Osteocyte (in vitro differentiated cells): ENCODE measurements at places on chromosomes 13 and 19. TPM values are rescaled to one million over a fixed set of nuclear protein-coding genes. Genes with fewer than 3 reads are reported as not detected.

- no peak for DNase-seq
- H3K27me3 ChIP-seq: peaks cover 16% of the 10 kb centered on the region
- no peaks in the 10 kb centered on the region for H3K4me1 ChIP-seq
- H3K27ac ChIP-seq: no peak overlapping the region
Measured at GRCh38 chr13:97185291-97185690, 36.8 kb upstream of the MBNL2 start.

The C13orf42 gene
- total RNA-seq: not detected in 2 replicates

The PEAK3 gene
- total RNA-seq: 0.44 and 0.51 TPM in 2 replicates

The CCDC194 gene
- not detected in 2 replicates for total RNA-seq

GRCh38 chr13:95060014-95060519 is 241.2 kb downstream of the ABCC4 start:
- H3K4me1 ChIP-seq: no peaks in the 10 kb centered on the region
- H3K36me3 ChIP-seq: no peaks in the 10 kb centered on the region
- DNase-seq: no peak
- no peak overlapping the region for H3K4me3 ChIP-seq

DNA sequence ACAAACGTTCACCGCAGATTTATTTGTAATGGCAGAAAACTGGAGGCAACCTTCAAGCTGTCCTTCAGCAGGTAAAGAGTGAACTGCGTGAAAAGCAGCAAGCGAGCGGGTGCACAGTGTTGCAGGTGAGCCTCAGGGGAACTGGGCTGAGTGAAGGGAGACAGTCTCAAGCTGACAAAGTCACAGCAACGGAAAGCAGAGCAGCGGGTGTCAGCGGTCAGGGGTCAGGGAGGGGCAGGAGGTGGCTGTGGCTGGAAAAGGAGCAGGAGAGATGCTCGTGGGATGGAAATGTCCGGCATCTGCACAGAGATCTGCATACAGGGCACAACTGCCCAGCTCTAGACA is 8.5 kb upstream of the RASA3 start:
- DNase-seq: no peak
- no peaks in the 10 kb centered on the region for H3K36me3 ChIP-seq
- H3K4me3 ChIP-seq: no peak overlapping the region
- no peak overlapping the region for H3K27ac ChIP-seq

The ZNF681 gene
- total RNA-seq: 1.4 and 2.4 TPM in 2 replicates

DNA sequence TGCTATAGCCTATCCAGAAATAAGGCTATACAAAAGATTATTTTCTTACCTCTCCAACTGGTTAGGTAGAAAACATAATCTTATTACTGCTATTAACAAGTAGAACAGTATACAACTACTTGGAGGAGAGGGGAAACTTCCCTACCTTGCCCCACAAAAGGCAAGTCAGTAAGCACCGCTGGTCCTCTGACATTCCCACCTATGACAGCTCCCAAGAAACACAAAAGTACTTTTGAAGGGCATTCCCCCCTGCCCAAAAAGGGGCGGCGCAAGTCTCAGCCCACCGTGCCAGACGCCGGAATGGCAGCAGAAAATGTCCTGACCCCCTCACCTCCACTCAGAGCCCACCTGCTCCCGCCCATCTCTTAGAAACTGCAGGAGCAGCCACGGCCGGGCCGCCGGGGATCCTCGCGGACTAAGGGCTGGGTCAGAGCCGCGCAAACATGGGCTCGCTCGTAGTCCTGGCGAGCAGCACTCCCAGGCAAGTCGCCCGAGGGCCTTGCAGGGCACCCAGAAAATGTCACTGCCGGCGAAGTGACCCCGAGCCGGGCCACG is 437 bp downstream of the SUCLA2 start:
- peak overlapping the region; percentile 76 for H3K27ac ChIP-seq
- peaks cover 26% of the 10 kb centered on the region for H3K4me1 ChIP-seq
- no peaks in the 10 kb centered on the region for H3K27me3 ChIP-seq

DNA sequence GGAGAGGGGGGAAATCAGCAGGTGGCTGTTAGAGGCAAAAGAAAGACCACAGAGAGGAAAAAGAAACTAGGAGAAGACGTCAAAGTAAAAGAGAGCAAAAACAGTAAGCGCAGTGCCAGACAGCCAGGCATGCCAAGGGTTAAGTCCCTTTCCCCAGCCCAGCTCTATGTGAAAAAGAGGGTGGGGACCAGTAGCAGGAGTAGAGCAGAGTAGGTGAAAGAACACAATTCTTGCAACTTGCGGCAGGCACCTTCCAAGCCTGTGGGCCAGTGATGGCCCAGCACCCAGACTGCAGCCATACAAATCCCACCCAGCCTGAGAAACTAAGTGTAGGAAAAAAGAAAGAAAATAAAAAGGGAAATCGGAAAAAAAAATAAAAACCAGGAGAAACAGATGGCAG is 64.2 kb upstream of the ZNF85 start:
- no peaks in the 10 kb centered on the region for H3K27me3 ChIP-seq
- no peak overlapping the region for H3K27ac ChIP-seq
- H3K4me1 ChIP-seq: no peaks in the 10 kb centered on the region
- no peak overlapping the region for H3K4me3 ChIP-seq
- DNase-seq: peak; percentile 56

The N4BP2L1 gene
- total RNA-seq: 9.8 and 10.2 TPM in 2 replicates

DNA sequence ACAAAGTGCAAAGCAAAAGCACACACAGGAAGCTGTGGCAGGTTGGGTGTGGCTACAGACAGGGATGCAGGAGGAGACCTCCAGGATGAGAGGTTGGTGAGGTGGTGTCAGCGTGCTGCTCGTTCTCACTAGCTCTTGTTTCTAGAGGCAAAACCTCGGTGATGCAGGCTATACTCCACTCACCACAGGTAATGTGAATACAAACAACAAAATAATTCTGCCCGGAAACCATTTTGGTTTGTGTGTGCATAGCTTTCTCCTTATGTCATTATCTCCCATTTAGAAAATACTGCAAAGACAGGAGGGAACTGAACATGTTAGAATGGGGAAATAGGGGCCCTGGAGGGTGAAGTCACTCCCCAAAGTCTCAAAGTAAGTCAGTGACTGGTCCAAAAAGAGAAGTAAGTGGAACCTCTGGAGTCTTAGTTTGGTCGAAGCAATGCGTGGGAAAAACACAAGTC is 9.4 kb downstream of the LCP1 start:
- H3K27ac ChIP-seq: no peak overlapping the region
- H3K36me3 ChIP-seq: no peaks in the 10 kb centered on the region
- peaks cover 13% of the 10 kb centered on the region for H3K27me3 ChIP-seq
- H3K4me3 ChIP-seq: no peak overlapping the region

GRCh38 chr19:30071871-30072270 is 129.8 kb downstream of the URI1 start:
- no peak for DNase-seq
- no peaks in the 10 kb centered on the region for H3K4me1 ChIP-seq
- no peak overlapping the region for H3K4me3 ChIP-seq

GRCh38 chr19:484494-484893 is 11.8 kb upstream of the MADCAM1 start:
- H3K27me3 ChIP-seq: peaks cover 12% of the 10 kb centered on the region
- no peak overlapping the region for H3K4me3 ChIP-seq
- H3K27ac ChIP-seq: no peak overlapping the region
- DNase-seq: no peak
- no peaks in the 10 kb centered on the region for H3K36me3 ChIP-seq

DNA sequence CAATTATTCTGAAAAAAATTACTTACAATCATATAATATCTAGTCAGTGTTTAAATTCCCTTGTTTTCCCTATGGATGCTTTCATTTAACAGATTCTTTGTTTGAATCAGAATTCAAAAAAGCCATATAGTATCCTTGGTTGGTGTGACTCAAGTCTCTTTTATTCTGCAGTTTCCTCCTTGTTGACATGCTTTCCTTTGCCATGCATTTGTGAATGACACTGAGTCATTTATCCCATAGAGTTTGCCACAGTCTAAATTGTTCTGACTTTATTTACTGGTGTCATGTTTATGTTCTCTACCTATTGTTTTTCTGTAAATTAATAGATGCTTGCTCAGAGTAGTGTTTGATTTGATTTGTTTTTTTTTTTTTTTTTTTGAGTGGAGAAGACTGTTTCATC is 893.8 kb upstream of the SLC10A2 start:
- no peaks in the 10 kb centered on the region for H3K4me1 ChIP-seq
- no peak overlapping the region for H3K4me3 ChIP-seq
- no peaks in the 10 kb centered on the region for H3K36me3 ChIP-seq
- no peak overlapping the region for H3K27ac ChIP-seq
- DNase-seq: no peak
- H3K27me3 ChIP-seq: no peaks in the 10 kb centered on the region

DNA sequence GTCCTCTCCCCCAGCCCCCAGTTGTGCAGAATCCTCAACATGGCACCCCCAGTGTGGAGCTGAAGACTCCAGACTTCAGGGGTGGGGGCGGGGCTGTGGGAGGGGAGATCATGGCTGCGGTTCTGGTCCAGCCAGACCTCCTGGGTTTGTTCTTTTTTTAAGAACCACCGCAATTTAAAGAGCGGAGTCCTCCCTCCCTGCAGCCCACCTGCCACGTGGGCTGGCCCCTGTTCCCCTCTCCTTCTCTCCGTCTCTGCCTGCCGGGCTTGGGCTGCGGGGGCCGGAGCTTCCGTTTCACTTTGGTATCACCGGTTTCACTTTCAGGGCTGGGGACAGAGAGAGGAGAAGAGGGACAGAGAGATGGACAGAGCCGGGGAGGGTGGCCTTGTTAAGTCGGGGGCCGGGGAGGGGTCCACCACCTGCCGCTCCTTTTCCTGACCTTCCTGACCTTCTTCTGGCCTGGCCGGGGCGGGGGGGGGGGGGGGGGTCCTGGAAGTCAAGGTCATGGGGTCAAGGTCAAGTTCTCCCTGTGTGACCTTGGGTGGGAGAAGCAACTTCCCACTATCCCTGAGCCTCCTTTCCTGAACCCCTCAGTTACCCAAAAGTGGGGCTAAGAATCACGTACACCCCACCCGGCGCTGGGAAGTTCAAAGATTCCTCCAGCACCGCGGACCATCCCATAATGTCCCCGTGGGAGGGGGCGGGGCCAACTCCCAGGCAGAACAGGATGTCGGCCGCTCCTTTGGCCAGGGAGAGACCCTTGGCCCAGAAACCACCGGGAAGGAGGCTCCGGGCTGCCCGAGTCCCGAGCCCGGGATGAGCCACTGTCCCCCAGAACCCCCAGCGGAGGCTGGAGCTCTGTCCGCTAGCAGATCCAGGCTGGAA is 11.3 kb upstream of the ZBTB7A start:
- no peaks in the 10 kb centered on the region for H3K27me3 ChIP-seq
- H3K4me3 ChIP-seq: peak overlapping the region; percentile 71
- H3K4me1 ChIP-seq: peaks cover 2% of the 10 kb centered on the region
- no peaks in the 10 kb centered on the region for H3K36me3 ChIP-seq

DNA sequence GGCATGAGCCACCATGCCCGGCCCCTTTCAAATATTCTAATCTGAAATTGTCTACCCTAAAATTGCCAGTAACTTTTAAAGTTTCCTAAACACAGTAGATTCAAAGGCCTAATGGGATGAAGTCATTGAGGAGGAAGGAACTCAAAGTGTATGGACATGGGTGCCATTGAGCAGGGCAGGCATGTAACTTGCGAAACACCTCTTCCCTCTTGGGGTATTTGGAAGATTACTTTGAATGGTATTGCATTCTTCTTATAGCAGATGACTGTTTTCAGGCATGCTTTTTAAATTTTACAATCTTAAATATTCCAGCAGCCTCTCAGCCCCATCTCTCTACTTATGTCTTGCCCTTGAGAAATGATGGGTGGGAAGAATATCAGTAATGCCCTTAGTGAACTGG is 21.0 kb downstream of the TM9SF2 start:
- no peaks in the 10 kb centered on the region for H3K27me3 ChIP-seq
- H3K4me1 ChIP-seq: peaks cover 1% of the 10 kb centered on the region
- no peak overlapping the region for H3K27ac ChIP-seq

DNA sequence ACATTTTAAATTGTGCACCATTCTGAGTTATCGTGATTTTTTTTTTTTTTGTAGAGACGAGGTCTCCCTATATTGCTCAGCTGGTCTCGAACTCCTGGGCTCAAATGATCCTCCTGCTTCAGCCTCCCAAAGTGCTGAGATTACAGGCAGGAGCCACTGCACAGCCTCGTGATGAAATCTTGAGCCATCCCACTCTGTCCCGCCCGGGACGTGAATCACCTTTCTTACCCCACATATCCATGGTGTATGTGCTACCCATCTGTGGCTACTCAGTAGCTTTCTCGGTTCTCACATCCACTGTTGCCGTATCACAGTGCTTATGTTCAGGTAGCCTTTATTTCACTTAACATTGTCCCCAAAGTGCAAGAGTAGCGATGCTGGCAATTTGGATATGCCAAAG is 26.5 kb downstream of the PAK4 start:
- no peak overlapping the region for H3K4me3 ChIP-seq
- H3K27me3 ChIP-seq: no peaks in the 10 kb centered on the region
- H3K27ac ChIP-seq: no peak overlapping the region
- DNase-seq: no peak
- H3K4me1 ChIP-seq: peaks cover 3% of the 10 kb centered on the region

- no peak overlapping the region for H3K27ac ChIP-seq
- H3K36me3 ChIP-seq: peaks cover 10% of the 10 kb centered on the region
- no peaks in the 10 kb centered on the region for H3K27me3 ChIP-seq
- DNase-seq: no peak
- peaks cover 2% of the 10 kb centered on the region for H3K4me1 ChIP-seq
Measured at GRCh38 chr13:42892760-42893159, 99.3 kb downstream of the EPSTI1 start.

The CFAP97D2 gene
- total RNA-seq: not detected in 2 replicates

The CYP4F11 gene
- total RNA-seq: not detected in 2 replicates

DNA sequence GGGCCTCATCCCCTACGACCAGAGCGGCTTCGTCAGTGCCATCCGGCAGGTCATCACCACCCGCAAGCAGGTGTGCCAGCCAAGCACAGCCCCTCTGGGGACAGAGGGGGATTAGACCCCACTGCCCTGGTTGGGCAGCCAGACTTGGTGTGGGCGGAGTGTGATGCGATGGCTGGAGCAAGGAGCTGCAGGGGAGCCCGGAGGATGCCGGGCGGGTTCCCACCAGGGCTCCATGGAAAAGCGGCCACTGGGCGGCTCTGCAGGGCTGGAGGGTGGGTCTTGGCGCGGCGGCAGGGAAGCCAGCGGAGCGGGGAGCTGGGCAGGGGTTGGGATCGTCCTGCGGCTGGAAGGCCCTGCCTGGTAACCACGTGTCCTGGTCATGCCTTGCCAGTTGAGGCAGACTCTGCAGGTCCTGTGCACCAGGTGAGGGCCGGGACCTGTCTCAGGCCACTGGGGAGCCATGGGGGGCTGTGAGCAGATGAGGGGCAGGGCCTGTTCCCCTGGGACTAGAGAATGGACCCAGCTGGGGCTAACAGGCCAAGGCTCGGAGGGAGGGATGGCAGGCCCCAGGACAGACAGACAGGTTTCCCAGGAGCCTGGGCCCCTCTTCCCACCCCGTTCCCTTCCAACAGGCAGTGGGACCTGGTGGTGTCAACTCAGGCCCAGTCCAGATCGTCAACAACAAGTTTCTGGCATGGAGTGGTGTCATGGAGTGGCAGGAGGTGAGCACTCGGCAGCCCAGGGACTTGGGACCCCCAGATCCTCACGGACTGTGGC is 6.3 kb downstream of the PTOV1 start:
- H3K4me1 ChIP-seq: peaks cover 27% of the 10 kb centered on the region
- H3K27ac ChIP-seq: peak overlapping the region; percentile 18
- DNase-seq: no peak
- no peaks in the 10 kb centered on the region for H3K27me3 ChIP-seq
- H3K4me3 ChIP-seq: no peak overlapping the region
- H3K36me3 ChIP-seq: peaks cover 21% of the 10 kb centered on the region

- peak overlapping the region; percentile 50 for H3K27ac ChIP-seq
- no peak for DNase-seq
- peaks cover 7% of the 10 kb centered on the region for H3K36me3 ChIP-seq
- H3K4me1 ChIP-seq: peaks cover 60% of the 10 kb centered on the region
Measured at GRCh38 chr13:100361504-100361903, 227.1 kb downstream of the GGACT start.

- DNase-seq: no peak
- peaks cover 54% of the 10 kb centered on the region for H3K27me3 ChIP-seq
- peak overlapping the region; percentile 93 for H3K4me3 ChIP-seq
Measured at GRCh38 chr13:57630661-57631595, 616 bp upstream of the PCDH17 start.
